ENCODE measurements at places on chromosomes 6 and 20.

- DNase-seq, result no peak
Measured at GRCh38 chr6:161079566-161080262, 88.1 kb downstream of the MAP3K4 start.

GRCh38 chr6:72798196-72798595 is 176.3 kb downstream of the KCNQ5 start:
- DNase-seq, result no peak

DNA sequence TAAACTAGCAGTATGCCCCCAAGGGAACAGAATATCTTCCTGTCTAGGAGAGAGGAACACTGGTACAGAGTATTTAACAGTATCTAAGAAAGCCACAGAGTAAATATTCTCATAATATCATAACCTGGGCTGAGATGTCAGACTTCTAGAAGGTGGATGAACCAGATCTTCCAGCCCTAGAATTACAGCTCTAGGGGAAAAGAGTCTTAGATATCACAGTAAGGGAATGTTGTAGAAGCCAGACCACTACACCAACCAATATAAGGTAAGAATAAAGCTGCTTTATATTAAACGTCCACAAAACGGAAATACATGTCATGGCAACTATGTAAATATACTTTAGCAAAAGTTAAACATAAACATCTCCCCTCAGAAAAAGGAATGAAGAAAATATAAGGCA is 12.4 kb downstream of the SERINC1 start:
- DNase-seq, result no peak

- DNase-seq, result no peak
Measured at GRCh38 chr6:83008626-83009025, 57.0 kb downstream of the UBE3D start.

DNA sequence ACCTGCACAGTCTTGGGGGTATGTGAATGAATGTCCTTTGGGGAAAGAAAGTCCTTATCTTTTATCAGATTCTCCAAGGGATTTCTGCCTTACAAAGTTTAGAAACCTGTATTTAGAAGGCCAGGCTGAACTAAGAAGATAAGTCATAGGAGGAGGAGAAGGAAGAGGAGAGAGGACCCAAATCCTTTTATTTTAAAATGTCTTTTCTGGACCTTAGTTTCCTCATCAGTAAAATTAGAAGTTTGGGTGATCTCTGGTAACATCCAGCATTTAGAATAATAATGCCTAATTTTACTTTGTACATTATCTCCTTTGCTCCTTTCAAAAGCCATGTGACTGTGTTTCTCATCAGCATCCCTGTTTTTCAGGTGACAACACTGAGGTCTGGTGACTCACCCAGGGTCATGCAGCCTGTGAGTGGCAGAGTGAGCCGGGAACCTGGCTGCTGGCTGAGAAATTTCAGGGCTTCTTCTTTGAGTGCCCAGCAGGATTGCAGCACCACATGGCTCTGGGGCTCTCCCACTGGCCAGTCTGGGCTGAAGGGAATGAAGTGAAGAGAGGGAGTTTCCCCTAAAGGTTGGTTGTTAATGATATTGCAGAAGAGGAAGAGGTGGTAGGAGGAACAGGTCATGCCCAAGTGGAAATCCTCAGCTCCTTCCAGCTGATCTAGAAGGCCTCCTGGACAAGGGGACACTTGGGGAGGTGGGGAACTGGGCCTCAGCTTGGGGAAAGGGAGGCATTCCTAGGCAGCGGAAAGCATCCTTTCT is 34.0 kb downstream of the VEGFA start:
- no peak for DNase-seq

GRCh38 chr20:56143759-56144158 is 104.8 kb upstream of the MC3R start:
- no peak for DNase-seq

DNA sequence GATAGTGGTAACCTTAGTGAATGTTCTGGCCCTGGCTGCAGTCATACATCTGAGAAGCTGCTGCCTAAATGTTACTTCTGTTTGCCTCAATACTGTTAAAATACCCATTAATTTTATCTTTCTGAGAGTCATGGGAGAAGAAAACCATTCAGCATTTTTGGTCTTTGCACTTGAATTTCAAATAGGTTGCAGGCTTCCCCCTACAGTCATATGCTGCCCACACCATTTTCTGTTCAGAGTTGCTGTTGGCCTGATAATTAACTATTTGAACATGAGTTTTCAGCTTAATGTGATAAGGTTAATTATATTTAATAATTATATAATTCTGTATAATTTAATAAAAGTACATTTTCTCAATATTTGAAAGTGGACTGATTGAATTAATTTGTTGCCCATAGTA is 325.5 kb upstream of the KCNQ5 start:
- DNase-seq, result no peak

DNA sequence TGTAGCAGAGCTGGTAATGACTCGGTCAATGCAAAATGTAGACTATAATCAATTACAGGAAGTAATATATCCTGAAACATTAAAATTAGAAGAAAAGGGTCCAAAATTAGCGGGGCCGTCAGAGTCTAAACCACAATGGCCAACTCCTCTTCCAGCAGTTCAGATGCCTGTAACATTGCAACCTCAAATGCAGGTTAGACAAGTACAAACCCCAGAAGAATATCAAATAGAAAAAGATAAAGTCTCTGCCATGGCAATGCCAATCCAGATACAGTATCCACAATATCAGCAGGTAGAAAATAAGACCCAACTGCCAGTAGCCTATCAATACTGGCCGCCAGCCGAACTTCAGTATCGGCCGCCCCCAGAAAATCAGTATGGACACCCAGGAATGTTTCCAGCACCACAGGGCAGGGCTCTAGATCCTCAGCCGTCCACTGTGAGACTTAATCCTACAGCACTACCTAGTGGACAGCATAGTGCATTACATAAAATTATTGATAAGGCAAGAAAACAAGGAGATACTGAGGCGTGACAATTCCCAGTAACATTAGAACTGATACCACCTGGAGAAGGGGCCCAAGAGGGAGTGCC is 158.4 kb downstream of the GPX5 start:
- DNase-seq, result no peak

DNA sequence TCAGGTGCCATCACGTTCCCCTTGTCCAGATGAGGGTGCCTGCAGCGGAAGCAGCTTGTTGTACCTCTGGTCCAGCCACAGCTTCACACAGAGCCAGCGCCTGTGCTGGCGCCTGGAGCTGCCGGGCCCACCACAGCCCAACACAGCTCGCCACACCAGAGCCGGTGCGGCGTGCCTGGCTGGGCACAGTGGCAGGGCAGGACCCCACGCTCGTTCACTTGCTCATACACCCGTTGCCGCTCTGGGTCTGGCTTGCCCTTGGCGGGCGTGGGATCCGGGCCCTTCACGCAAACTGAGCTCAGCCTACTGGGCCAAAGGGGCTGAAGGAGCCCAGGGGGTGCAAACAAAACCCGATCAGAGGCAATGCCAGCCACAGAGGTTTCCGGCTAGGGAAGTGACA is 492.5 kb upstream of the MANEA start:
- no peak for DNase-seq

GRCh38 chr6:140011537-140011936 is 637.1 kb upstream of the CITED2 start:
- DNase-seq, result no peak

- no peak for DNase-seq
Measured at GRCh38 chr6:95142661-95143335, 434.5 kb upstream of the MANEA start.

GRCh38 chr20:5173751-5174150 is 46.9 kb downstream of the CDS2 start:
- no peak for DNase-seq

- DNase-seq, result no peak
Measured at GRCh38 chr6:169808608-169808967, 57.2 kb downstream of the ERMARD start.

- no peak for DNase-seq
Measured at GRCh38 chr20:62202083-62202395, 18.0 kb downstream of the HRH3 start.

- DNase-seq, result no peak
Measured at GRCh38 chr6:52423971-52424381, 3.8 kb downstream of the EFHC1 start.

- no peak for DNase-seq
Measured at GRCh38 chr6:150354754-150355571, 13.8 kb upstream of the IYD start.

GRCh38 chr6:143970456-143971218 is 37.4 kb downstream of the PLAGL1 start:
- DNase-seq, result no peak

GRCh38 chr6:42702200-42702599 is 20.2 kb downstream of the PRPH2 start:
- DNase-seq, result no peak

GRCh38 chr20:4135385-4136077 is 120.2 kb upstream of the RNF24 start:
- DNase-seq, result peak; percentile 55

DNA sequence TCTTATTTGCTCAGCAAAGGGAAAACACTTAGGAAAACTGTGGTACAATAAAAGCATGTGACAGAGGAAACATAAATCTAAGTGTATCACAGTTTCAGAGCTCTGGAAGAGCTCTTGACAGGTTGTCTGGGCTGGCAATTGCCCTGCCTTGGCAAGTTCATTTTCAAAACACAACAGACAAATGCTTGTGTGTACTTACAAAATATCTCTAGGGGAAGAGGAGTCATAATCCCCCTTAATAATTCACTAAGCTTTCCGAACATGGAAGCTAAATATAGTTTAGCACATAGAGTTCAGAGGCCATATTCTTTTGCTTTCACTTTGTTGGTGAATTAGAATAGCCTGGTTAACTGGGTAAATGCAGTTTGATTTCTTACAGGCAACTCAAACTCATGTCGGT is 211.6 kb upstream of the THEMIS start:
- DNase-seq, result no peak

DNA sequence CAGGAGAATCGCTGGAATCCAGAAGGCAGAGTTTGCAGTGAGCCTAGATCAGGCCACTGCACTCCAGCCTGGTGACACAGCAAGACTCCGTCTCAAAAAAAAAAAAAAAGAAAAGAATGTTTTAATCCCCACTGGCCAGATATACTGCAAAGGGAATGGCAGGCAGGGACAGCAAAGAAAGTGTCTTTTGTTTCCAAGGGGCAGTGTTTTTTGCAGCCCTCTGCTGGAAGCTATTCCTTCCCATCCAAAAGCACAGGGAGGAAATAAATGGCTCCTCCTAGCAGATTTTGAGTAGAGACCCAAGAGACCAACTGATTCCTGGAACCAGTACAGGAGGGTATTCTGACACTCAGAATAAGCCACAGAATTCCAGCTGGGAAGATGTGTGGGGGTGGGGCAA is 112.5 kb upstream of the STMND1 start:
- DNase-seq, result no peak

- peak; percentile 71 for DNase-seq
Measured at GRCh38 chr6:169972736-169973135, 221.3 kb downstream of the ERMARD start.

- no peak for DNase-seq
Measured at GRCh38 chr20:49037962-49038387, 8.1 kb upstream of the CSE1L start.

- DNase-seq, result no peak
Measured at GRCh38 chr6:34295721-34296120, 46.9 kb upstream of the SMIM29 start.

- no peak for DNase-seq
Measured at GRCh38 chr20:23875606-23876237, 3.8 kb downstream of the CST5 start.

GRCh38 chr20:57657535-57658446 is 37.6 kb upstream of the ZBP1 start:
- peak; percentile 76 for DNase-seq

DNA sequence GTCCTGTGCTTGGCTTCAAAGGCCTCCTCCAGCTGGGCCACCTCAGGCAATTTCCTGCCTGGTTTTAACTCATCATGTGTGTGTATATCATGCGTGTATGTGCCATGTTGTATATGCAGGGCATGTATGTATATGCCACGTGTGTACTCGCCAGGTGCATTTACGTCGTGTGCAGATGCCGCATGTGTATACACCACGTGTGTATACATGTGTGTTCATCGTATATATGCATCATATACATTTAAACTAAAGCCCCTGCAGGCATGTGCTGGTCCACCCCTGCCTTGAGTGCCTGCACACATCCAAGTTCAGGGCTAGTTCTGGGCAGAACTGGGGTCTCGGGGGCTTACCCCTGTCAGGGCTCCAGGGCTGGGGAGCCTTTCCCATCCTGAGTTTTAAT is 54.0 kb upstream of the SMOC2 start:
- DNase-seq, result no peak

GRCh38 chr6:167571550-167571949 is 246.7 kb downstream of the TTLL2 start:
- DNase-seq, result peak; percentile 63

GRCh38 chr6:116500969-116501433 is 10.4 kb upstream of the CALHM5 start:
- no peak for DNase-seq

DNA sequence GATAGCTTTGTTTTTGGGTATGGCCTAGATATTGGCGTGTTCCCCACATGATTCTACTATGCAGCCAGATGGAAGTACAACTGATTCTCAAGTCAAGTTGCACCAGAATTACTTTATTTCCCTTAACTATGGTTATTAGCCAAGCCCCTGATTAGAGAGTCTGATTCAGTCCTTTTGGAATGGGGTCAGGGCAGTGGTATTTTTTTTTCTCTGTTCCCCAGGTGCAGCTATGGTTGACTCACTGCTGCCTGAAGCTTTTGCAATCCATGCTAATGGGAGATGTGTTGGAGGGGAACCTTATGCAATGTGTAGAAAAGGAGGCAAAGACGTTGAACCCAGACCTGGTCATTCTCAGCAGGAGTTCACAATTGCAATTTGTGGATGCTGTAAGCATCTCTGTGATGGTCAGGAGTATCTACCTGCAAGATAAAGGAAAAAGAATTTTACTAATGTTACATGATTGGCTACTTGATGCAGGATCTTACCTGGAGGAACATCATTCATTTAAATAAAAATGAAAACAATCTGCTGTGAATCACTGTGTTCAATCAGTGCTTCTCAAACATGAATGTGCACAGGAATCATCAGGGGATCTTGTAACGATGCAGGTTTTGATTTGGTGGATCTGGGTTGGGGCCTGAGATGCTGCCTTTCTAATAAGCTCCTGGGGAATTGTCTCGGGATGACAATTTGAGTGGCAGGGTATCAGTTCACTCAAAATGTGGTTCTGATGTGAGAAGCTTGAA is 49.4 kb downstream of the PFDN4 start:
- DNase-seq, result no peak

DNA sequence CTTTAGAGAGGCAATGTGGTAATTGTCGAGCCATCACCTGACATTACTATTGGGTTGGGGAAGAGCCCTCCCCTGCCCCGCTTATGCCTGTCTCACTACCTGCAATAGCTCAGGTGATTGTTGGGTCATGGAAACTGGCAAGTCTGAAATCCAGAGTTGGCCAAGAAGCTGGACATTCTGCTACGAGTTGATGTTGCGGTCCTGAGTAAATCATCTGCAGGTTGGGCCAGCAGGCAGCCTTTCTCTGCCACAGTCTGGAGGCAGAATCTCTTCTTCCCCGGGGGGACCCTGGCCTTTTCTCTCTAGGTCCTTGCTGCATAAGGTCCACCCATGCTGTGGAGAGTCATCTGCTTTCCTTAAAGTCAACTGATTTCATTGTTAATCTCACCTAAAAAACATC is 142.4 kb downstream of the THBS2 start:
- DNase-seq, result no peak
